ENCODE measurements at places on chromosomes 3 and 15. TPM values are rescaled to one million over a fixed set of nuclear protein-coding genes. Genes with fewer than 3 reads are reported as not detected.

GOLGA8H gene
- 0.15 TPM for total RNA-seq

ZNF609 gene
- 16.3 TPM for total RNA-seq

C3orf49 gene
- total RNA-seq: not detected

TMEM44 gene
- 4.6 TPM for total RNA-seq

THRB gene
- total RNA-seq: 30.7 TPM

IQCH gene
- 1.4 TPM for total RNA-seq

C3orf18 gene
- 3.0 TPM for total RNA-seq

ACTC1 gene
- total RNA-seq: not detected

SYNPR gene
- not detected for total RNA-seq

CCNL1 gene
- 39.8 TPM for total RNA-seq

APOD gene
- total RNA-seq: 0.25 TPM

MDFIC2 gene
- total RNA-seq: not detected

OCA2 gene
- total RNA-seq: 0.10 TPM

TUBGCP5 gene
- 10.5 TPM for total RNA-seq

LRRC31 gene
- 1.7 TPM for total RNA-seq

INSYN1 gene
- total RNA-seq: 1.4 TPM

PTH1R gene
- total RNA-seq: 24.6 TPM

WNT5A gene
- total RNA-seq: 4.3 TPM

CX3CR1 gene
- 0.43 TPM for total RNA-seq

CLSTN2 gene
- total RNA-seq: 1.9 TPM

PCYT1A gene
- 22.2 TPM for total RNA-seq

CCDC66 gene
- total RNA-seq: 6.2 TPM

RPSA gene
- 280 TPM for total RNA-seq

FILIP1L gene
- total RNA-seq: 0.93 TPM

DBR1 gene
- total RNA-seq: 5.6 TPM

PIGBOS1 gene
- total RNA-seq: 7.0 TPM

ROBO2 gene
- 0.20 TPM for total RNA-seq

ANKRD34C gene
- not detected for total RNA-seq

EPM2AIP1 gene
- total RNA-seq: 7.4 TPM

CPB1 gene
- total RNA-seq: 9.3 TPM

HCN4 gene
- not detected for total RNA-seq

DHX30 gene
- total RNA-seq: 27.8 TPM

COL6A5 gene
- not detected for total RNA-seq

RPP25 gene
- total RNA-seq: 2.1 TPM

MME gene
- 66.3 TPM for total RNA-seq

FEM1B gene
- 21.5 TPM for total RNA-seq

MORC1 gene
- 0.10 TPM for total RNA-seq

SMAD3 gene
- 17.1 TPM for total RNA-seq

STRA6 gene
- total RNA-seq: not detected

CILP gene
- 1.3 TPM for total RNA-seq

CPN2 gene
- total RNA-seq: 159 TPM

PRKCI gene
- total RNA-seq: 10.1 TPM

COMMD4 gene
- total RNA-seq: 33.6 TPM

IL12A gene
- not detected for total RNA-seq

GABRG3 gene
- 0.03 TPM for total RNA-seq

CKMT1B gene
- total RNA-seq: 0.55 TPM

FOXL2 gene
- total RNA-seq: 0.10 TPM

SPSB4 gene
- 0.35 TPM for total RNA-seq

MNS1 gene
- 0.20 TPM for total RNA-seq

HDGFL3 gene
- 1.4 TPM for total RNA-seq

ARL14 gene
- total RNA-seq: not detected

CFAP91 gene
- total RNA-seq: 0.55 TPM

CAMKV gene
- total RNA-seq: not detected

INKA1 gene
- 0.63 TPM for total RNA-seq

PPARG gene
- total RNA-seq: 7.4 TPM

KNG1 gene
- total RNA-seq: 1,019 TPM

LIPH gene
- total RNA-seq: 0.58 TPM

TMEM42 gene
- 9.7 TPM for total RNA-seq
